ENCODE measurements at places on chromosomes 6 and 20.

GRCh38 chr6:39568896-39569295 lies 156.3 kb downstream of the KIF6 start:
- no peak for DNase-seq

GRCh38 chr20:61776491-61777075 lies 289.1 kb downstream of the TAF4 start:
- no peak for DNase-seq

GRCh38 chr20:32559753-32560380 lies 25.3 kb downstream of the NOL4L start:
- DNase-seq = no peak

DNA sequence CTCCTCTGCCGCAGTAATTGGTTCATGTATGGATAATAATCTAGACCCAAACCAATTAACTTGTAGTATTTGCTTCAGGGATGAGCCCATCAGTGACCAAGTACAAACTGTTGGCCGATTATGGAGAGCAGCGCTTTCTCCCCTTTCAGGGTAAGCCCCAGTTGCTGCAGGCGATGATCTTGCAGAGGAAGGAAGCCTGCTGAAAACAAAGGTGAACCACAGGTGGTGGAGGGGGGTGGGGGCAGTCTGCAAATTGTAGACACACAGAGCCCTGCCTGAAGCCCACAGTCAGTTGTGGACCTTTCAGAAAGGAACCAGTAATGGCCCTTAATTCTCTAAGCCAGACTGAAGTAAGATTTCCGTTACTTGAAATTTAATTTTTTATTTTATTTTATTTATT lies 167.9 kb upstream of the JARID2 start:
- no peak for DNase-seq

DNA sequence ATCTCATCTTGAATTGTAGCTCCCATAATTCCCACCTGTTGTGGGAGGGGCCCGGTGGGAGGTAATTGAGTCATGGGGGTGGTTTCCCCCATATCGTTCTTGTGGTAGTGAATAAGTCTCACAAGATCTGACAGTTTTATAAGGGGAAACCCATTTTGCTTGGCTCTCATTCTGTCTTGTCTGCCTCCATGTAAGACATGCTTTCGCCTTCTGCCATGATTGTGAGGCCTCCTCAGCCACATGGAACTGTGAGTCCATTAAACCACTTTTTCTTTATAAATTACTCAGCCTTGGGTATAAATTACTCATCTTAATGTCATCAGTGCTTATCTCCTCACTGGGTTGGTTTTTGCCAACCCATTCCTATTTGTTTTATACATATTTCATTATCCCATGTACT lies 142.0 kb upstream of the GMDS start:
- peak; percentile 24 for DNase-seq

DNA sequence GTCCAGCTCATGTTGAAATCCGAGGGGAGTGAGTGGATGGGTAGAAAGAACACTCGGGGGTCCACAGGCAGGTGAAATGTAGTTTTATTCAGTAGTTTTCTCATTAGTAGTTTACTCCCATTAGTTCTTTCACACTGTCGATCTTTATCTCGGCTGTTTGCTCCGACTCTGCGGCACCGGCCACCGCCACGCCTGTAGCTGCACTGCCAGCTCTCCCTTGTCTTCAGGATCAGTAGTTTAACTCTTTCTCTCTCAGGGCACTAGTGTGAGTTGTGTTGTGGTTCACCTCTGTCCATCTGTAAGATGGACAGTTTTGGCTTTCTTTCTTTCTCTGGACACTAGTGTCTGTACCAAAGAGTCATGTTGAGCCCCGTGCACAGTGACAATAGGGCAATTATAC lies 195.7 kb downstream of the LMBRD1 start:
- no peak for DNase-seq

GRCh38 chr6:126553854-126554253 lies 213.9 kb downstream of the CENPW start:
- DNase-seq = no peak

- DNase-seq = no peak
Observed at GRCh38 chr6:134282816-134283215, 35.1 kb downstream of the SGK1 start.

- no peak for DNase-seq
Observed at GRCh38 chr6:70363741-70364493, 49.4 kb upstream of the FAM135A start.

DNA sequence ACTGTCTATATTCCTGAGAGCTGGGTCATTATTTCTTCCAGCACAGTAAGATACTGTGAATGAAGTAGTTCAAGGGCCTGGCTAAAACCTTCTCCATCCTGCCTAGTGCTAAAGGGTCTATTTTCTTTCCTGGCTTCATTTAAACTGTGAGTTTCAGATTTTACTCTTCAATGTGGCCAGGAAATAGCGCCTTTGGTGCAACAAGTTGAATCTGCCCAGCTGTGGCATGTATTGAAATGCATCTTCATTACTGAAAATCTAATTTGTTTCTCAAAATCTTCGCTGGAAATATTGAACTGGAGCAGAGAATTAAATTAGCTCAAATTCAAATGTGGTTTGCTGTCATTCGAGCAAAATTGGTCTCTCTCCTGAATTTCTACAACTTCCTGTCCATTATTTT lies 114.6 kb upstream of the KCNG1 start:
- DNase-seq = no peak
